ENCODE measurements at places on chromosomes 12 and 14. TPM values are rescaled to one million over a fixed set of nuclear protein-coding genes. Genes with fewer than 3 reads are reported as not detected.

DNA sequence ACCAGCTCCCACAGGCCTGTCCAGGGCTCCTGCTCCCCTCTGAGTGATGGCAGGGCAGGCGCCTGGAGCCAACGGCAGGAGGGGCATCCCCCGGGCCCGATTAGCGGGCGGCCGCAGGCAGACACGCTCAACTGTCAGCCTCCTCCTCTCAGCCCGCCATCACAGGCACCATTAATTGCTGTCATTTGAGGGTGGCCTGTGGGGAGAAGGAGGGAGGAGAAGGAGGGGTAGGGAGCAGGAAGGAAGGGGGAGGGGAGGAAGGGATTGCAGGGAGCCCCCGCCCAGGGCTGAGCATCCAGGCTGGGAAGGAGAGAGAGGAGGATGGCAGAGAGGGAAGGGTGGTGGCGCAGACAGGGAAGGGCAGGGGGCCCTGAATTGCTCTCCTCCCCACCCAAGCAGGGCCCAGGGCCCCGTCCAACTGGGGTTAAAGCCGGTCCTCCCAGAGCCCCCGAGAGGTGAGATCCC is 36.1 kb downstream of the NCOR2 start:
- no peak for DNase-seq

GRCh38 chr14:86782092-86782580 is 1210.8 kb downstream of the GALC start:
- DNase-seq = no peak

DNA sequence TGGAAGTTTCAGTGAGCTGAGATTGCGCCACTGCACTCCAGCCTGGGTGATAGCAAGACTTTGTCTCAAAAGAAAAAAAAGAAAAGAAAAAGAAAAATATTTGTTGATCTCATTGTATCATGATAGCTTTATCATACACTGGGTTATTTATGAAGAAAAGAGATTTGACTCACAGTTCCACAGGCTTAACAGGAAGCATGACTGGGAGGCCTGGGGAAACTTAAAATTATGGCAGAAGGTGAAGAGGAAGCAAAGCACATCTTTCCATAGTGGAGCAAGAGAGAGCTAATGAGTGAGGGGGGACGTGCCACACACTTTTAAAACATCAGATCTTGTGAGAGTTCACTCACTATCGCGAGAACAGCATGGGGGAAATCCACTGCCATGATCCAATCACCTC is 72.7 kb upstream of the FUT8 start:
- DNase-seq = no peak

DNA sequence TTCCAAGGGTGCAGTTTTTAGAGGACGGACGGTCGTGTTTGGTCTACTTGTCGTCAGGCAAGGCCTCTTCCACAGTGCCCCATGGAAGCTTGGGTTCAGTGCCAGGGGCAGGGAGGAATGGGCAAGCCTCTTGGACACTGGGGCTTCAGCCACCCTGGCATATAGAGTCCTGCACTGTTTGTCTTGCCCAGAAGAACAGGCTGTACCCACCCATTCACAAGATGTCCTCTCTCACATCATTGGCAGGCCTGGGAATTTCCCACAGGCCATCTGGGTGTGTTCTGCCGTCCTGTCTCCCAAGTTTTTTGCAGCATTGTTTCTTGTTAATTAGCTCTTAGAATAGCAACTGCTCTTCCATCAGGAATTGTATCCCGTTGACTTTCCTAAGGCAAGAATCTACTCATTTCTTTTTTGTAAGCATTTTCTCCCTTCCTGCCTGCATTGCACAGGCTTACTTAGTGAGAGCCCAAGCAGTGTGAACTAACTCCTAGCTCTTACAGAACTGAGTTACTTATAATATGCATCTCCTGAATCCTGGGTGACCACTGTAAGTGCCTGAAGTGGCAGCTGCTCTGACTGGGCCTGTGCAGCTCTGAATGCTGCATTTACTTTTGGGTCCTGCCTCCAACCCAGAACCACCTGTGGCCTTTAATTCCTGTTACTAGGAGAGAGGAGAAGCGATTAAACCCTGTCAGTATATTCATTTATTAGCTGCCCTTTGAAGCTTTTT is 149.4 kb upstream of the HIF1A start:
- DNase-seq = no peak

DNA sequence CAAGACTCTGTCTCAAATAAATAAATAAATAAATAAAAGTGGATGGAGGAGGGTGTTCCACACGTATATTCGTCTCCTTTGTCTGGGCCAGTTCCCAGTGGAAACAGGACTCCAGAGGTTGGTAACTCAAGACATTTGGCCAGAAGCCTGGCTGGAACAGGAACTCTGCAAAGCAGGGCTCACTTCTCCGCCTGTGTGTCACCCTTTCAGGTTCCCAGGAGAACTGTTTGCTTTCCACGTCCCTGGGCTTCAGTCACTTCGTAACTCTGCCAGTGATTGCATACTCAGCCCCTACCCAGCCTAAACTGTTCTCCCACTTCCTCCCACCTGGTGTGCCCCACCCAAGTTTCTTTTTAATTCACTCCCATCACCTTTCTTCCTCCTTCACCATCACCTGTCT is 7.0 kb upstream of the UBE2N start:
- no peak for DNase-seq

GRCh38 chr14:64826333-64826732 is 53.4 kb downstream of the SPTB start:
- no peak for DNase-seq

DNA sequence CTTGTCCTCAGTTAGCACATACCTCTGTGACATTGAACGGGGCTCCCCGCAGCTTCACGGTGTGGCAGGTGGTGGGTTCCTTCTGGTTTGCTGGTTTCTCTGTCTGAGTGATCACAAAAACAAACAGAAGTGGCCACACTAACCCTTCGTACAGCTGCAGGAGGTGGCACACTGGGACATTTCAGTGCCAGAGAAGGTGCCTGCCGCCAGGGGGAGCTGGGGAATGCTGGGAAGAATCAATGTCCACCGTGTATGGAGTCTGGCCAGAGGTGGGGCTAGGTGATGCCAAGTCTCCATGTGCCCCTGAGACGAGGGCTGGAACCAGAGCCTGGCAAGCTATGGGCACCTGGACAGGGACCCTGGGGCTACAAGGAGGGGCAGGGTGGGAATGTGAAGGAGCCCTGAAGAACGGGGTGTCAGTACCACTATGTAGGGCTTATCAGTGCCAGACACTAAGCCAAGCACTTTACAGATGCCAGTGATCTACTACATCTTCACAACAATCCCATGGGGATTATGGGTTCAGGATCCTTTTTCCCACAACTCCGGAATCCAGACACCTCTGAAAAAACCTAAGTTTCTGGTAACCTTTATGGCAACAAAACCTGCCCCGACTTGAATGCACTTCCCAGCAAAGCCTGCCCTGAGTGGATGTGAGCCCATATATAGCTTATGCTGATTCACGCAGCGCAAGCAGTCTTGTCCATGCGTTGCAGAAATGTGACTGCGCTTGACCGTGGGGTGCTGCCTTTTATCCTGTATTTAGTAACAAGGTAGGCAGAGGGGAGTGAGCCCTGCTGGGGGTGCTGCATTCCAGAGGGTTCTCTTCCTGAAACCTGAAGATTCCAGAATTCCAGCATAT is 10.8 kb downstream of the RBM19 start:
- DNase-seq = no peak

The LTBP2 gene
- 117 TPM for total RNA-seq

The PMEL gene
- 4.9 TPM for total RNA-seq

The KRT71 gene
- not detected for total RNA-seq

The TAS2R14 gene
- 2.5 TPM for total RNA-seq

The SLC7A8 gene
- 49.8 TPM for total RNA-seq

The P2RX2 gene
- total RNA-seq = 0.55 TPM

The SUSD6 gene
- 87.5 TPM for total RNA-seq
